ENCODE measurements at places on chromosomes 1 and 21.

- no peak for DNase-seq
Observed at GRCh38 chr1:153344718-153345025, 4.0 kb downstream of the PGLYRP4 start.

- no peak for DNase-seq
Observed at GRCh38 chr1:39729030-39729429, 9.7 kb upstream of the PPIE start.

DNA sequence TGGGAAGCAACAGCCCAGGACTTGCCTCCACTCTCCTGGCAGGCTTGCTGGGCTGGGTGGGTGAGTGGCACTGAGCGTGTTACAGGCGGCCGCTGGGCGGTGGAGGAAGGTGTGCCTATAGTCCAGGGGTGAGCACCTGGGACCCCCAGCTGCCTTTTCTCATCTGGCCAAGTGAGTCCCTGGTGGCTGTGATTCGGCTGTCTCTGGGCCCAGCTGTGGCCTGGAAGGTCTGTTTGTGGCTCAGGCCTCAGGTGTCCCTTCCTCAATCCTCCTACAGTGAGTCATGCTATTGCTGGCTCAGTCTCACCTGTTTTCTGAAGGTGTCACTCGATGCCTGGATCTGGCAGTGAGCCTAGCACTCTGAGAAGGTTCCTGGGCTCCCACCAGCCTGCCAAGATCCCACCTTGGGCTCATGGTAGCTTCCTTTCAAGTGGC, 564.2 kb downstream of the PTPRU start:
- no peak for DNase-seq

- DNase-seq = no peak
Observed at GRCh38 chr21:15743593-15743992, 13.8 kb downstream of the USP25 start.

DNA sequence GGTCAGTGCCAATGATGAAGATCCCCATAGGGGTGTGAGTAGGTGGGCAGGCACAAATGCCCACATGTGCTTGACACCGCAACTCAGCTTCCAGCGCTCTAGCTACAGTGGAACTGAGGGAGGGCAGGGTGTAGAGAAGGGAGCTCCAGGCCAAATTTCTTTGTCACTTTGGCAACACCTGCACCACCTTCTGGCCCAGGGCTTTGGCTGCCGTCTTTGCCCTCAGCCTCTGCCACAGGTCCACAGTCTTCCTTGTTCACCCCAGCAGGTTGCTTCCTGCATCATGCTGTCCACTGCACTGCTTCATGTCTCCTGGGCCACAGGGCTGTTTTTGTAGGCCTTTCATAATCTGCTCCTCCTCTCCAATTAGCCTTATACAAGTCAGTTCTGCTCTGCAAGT, 20.4 kb upstream of the FMOD start:
- no peak for DNase-seq

DNA sequence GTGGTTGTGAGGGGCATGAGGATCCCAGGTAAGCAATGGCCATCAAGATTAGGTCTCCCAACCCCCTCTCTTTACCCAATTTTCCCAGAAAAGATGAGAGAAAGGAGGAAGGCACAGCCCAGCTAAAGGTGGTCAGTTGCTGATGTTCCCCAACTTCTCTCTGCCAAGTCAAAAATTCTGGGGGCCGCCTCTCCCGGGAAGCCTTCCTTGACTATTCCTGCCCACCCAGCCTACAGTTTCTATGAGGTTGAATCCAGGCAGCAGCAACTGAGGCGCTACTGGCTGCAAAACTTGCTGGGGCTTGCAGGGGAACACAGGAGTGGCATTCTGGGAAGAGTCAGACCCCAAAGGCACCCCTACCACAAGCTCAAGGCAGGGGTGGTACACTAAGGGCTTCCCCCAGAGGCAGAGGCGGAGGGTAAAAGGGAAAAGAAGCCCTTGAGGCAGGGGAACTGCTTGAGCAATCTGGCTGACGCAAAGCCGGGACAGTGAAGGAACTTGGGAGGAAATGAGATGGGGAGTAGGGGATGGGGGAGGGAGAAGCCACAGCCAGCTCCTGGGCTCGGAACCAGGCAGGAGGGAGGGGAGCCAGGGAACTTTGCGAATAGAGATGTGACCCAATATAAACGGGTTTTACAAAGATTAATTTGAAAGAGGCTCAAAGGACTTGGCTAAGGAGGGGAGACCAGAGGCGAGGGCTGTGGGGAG, 31.2 kb downstream of the SDC3 start:
- no peak for DNase-seq
